Jurkat, Clone E6-1 (cell line): ENCODE measurements at places on chromosomes 13 and 19.

GRCh38 chr13:20995245-20995838 is 66.0 kb downstream of the LATS2 start:
- DNase-seq = no peak

DNA sequence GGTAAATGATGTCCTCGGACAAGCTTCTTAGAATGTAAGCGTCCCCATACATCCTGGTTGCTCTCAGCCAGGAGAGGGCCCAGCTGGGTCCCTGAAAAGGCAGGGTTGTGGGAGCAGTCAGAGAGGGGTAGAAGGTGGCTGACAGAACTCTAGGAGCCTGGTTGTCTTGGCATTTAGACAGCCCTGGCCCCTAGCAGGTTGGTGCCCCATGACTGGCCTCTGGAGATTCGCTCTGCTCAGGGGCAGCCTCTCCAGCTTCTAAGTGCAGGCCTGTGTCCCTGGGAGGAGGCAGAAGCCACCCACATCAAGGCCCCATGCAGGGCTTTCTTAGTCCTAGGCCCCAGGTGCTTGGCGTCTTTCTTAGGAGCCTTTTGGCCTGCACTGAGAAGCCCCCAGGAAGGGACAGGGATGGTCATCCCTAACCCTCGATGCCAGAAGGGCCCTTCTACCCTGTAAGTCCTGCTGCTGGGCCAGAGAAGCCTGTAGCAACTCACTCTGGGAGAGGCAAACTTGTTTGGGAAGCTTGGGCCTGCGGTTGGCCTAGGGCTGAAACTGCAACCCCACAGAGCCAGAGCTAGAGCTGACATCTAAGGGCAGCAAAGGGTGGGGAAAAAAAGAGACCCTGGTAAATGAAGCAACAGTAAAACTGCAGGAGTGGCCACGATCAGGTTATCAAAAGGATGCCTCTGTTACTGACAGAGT is 2.8 kb upstream of the CDX2 start:
- DNase-seq = no peak

DNA sequence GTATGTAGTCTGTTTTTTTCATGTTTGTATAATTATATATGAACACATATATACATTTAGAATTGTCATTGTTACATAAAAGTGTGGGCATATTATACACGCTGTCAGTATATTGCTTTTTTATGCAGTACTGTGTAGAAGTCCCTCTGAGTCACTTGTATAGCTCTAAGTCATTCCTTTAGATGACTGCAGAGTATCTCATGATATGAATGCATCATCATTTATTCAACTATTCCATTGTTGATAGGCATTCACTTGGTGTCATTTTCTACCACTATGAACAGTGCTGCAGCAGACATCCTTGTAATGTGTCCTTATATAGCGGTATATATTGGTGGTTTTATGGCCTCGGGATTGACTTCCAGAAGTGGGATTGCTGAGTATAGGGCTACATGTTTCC is 15.3 kb downstream of the RFXAP start:
- no peak for DNase-seq

- DNase-seq = no peak
Observed at GRCh38 chr13:98368019-98368418, 190.9 kb upstream of the RNF113B start.

DNA sequence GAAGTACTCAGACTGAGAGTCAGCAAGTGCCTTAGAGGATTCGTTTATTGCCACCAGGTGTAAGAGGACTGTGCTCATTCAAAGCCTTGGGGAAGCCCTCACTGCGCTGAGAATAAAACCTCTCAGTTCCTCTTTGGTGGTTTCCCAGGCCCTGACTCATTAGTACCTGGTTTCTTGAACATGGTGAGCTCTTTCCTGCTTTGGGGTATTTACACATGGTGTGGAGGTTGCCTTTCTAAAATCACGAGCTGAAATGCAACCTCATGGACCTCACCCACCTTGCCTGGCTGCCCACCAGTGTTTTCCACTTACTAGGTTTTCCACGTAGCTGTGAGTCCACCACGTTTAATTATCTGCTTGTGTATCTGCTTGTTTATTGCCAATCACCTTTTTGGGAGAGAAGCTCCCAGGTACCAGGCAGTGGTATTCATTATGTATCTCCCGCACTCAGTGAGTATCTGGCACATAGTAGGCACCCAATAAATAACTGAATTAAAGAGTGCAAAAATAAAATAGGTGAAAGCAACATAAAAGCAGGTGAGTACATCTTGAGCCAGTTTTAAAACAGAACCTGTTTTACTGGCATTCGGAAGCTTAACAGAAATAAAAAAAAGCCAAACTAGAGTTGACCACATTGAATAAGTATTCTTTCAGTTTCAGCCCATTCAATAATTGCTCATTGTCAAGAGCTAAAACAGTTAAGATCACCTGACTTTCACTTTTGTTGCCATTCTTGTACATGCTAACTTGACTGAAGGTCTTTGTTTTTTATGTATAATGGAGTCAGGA is 533.0 kb downstream of the MYO16 start:
- peak; percentile 20 for DNase-seq

DNA sequence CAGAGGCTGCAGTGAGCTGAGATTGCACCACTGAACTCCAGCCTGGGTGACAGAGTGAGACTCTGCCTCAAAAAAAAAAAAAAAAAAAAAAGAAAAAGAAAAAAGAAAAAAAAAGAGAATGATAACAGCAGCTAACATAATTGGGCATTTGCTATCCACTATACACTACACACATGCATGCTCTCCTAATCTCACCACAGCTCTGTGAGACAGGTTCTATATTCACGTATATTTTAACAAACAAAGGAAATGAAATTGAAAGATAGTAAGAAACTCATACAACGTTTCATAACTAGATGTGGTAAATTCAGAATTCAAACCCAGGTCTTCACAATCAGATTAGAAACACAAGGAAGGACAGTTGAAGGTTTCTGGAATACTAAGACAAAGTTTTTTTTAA is 265.7 kb downstream of the DIAPH3 start:
- DNase-seq = no peak

DNA sequence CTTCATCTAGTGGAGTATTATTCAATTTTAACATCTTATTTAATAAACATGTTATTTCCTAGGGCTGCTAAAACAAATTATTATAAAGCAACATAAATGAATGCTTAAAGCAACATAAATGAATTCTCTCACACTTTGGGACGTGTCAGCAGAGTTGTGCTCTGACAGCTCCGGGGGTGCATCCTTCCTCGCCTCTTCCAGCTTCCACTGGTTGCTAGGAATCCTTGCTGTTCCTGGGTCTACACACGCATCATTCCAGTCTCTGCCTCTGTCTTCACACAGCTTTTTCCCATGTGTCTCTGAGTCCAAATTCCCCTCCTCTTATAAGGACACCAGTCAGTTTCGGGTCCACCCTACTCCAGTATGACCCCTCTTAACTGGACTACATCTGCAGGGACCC is 21.6 kb upstream of the SPATA13 start:
- DNase-seq = no peak

DNA sequence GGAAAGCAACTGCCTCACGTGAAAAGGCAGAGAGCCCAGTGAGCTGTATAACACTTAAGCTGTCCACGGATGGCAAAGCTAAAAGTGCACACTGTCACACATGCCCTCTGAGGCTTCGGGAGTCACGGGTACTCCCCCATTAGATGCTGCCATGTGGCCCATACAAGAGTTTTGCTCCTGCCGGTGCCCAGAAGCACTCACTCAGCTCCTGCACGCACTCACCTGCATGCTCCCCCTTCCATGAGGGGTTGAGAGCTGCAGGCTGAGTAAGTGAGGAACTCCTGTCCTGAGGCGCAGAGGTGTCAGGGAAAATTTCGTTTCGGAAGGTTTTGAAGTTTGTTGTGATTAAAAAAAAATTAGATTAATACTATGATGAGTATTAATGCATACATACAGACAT is 939.2 kb upstream of the ATXN8OS start:
- DNase-seq = no peak

- DNase-seq = no peak
Observed at GRCh38 chr19:560121-560520, 12.3 kb upstream of the BSG start.

- DNase-seq = no peak
Observed at GRCh38 chr19:18456974-18457373, 19.0 kb upstream of the ISYNA1 start.

DNA sequence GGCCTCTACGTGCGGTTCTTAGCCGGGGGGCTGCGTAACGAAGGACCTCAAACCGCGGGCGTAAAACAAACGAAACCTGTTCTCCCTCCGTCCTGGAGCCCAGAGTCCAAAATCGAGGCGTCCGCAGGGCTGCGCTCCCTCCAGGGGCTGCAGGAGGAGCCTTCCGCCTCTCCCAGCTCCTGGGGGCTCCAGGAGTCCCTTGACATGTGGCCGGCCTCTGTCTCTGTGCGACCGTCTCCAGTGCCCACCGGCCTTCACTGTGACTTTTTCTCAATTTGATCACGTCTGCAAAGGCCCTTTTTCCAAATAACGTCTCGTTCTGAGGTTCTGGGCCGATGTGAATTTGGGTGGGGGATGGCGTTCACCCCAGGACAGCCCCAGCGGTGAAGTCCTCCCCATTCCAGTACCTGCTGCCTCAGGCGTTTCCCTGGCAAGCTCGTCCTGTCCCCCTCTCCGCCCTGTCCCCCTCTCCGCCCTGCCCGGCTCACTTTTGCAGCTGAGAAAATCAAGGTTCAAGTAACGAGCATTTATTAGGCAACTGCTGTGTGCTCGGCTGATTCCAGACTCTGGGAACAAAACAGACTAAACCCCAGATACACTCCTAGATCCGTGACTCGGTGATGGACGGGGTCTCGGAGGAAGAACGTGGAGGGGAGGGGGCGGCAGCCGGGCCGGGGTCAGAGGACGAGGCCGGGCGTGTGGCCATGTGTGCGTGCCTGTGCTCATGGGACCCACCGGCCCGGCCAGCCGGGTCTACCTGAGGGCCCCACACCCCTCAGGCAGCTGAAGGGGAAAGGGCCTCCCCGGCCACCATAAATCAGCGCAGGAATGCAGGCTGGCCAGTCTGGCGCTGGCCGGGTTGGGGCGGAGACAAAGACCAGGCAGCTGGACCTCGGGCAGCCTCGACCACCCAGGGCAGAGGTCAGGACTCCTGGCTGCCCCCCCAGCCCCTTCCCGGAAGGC is 28.1 kb upstream of the WDR18 start:
- no peak for DNase-seq

- no peak for DNase-seq
Observed at GRCh38 chr13:114089751-114090400, 42.5 kb downstream of the RASA3 start.

DNA sequence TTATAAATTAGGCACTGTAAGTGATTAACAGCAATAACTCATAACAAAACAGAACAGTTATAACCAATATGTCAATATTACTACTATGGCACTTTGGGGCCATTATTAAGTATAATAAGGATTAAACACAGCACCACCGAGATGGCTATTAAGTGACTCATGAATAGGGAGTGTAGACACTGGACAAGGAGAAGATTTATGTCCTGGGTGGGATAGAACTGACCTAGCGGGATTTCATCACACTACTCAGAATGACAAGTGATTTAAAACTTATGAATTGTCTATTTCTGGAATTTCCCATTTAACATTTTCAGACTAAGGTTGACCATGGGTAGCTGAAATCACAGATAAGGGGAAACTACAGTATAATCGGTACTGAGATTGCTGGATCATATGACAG is 79.0 kb upstream of the SLC7A1 start:
- DNase-seq = no peak

GRCh38 chr19:11025006-11025405 is 64.2 kb downstream of the SMARCA4 start:
- DNase-seq = no peak

- DNase-seq = no peak
Observed at GRCh38 chr13:91609353-91609752, 210.9 kb downstream of the GPC5 start.

DNA sequence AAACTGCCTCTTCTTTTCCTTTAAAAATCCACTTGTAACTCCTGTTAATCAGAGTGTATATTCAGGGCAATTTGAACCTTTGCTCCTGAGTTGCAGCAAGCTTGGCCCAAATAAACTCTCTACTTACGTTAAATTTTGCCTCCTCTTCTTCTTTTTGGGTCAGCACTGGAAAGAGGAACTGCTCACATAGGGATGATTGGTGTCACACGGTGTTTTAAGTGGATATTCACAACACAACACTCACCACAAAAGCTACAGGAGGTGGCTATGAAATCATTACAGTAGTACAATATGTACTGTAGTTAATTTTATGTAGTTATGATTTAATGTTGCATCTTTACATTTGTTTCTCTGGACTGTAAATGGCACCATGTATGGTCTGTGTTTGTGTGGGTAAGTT is 96.8 kb upstream of the DOCK9 start:
- no peak for DNase-seq

DNA sequence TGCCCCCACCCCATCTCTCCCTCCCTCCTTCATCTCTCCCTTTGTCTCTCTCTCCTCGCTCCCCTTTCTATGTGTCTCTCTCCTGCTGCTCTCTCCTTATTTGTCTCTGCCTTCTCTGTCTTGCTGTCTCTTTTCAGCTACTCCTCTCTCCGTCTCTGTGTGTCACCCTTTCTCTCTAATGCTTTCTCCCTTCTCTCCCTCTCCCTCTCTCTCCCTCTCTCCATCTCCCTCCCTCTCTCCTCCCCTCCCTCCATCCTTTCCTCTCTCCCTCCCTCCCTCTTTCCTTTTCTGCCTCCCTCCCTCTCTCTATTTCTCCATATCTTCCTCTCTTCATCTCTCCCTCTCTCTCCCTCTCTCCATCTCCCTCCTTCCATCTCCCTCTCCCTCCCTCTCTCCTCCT is 682 bp downstream of the ATP4A start:
- DNase-seq = no peak

DNA sequence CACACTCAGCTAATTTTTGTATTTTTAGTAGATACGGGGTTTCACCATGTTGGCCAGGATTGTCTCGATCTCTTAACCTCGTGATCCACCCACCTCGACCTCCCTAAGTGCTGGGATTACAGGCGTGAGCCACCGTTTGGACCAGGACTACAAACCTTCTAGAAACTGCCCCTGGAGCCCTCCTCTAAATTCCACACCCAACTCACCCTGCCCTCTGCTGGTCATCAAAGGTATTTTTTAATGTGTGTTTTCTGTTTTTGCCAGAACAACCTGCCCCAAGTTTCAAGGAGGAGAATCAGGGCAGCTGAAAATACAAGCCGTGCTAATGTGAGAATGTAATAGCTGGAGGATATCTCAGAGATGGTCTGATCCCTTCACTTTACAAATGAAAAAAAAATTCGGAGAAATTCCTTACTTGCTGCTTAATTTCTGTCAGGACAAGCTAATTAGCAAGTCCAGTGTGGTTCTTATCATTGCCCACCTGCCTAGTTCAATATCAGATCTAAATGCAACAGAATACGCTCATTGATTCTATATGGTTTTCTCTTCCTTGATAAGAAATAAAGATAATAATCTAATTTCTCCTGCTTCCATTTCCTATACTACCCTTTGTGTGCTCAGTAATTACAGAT is 4.1 kb downstream of the ATP8A2 start:
- peak; percentile 38 for DNase-seq
